ENCODE measurements at places on chromosomes 6 and 20. TPM values are rescaled to one million over a fixed set of nuclear protein-coding genes. Genes with fewer than 3 reads are reported as not detected.

- DNase-seq: no peak
These were observed 82.7 kb upstream of the ARMC2 start for GRCh38 chr6:108765495-108765894.

DNA sequence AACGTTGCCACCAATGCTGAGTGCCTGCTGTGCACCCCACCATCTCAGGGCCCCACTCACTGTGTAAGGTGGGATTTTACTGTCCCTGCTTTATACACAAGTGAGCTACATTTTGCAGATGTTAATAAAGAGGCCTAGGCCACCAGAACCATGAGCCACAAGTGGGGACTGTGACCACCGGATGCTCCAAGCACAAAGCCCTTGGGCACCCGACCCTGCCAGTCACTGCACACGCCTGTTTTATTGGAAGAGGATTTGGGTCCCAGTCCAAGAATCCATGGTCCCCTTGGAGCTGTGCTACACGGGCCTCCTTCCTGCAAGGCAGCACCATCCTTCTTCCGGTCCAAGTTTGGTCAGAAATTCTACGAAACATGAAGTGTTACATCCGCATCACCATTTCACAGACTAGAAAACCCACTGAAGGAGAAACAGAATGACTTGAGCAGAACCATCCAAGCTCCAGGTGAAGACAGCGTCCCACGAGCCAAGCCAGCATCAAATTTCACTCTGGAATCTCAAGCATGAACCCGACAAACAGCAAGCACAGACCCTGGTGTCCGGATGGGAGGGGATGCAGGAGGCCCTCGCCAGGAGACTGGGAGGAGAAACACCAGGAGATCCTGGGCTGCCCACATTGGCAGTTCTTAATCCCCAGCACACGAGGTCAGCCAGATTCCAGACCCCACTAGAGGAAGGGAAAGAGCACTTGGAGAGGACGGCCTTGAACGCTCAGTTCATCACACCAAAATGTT is 226.9 kb downstream of the DLL1 start:
- no peak for DNase-seq

ABHD16B gene
- not detected for total RNA-seq

- DNase-seq: no peak
These were observed 361.9 kb upstream of the JARID2 start for GRCh38 chr6:14883921-14884320.

KHDC1L gene
- not detected for total RNA-seq

TAAR6 gene
- total RNA-seq: not detected

MCCD1 gene
- total RNA-seq: not detected

PBOV1 gene
- total RNA-seq: not detected

GRCh38 chr6:89356642-89357170 is 4.2 kb upstream of the UBE2J1 start:
- no peak for DNase-seq

PMEPA1 gene
- 62.5 TPM for total RNA-seq

DNA sequence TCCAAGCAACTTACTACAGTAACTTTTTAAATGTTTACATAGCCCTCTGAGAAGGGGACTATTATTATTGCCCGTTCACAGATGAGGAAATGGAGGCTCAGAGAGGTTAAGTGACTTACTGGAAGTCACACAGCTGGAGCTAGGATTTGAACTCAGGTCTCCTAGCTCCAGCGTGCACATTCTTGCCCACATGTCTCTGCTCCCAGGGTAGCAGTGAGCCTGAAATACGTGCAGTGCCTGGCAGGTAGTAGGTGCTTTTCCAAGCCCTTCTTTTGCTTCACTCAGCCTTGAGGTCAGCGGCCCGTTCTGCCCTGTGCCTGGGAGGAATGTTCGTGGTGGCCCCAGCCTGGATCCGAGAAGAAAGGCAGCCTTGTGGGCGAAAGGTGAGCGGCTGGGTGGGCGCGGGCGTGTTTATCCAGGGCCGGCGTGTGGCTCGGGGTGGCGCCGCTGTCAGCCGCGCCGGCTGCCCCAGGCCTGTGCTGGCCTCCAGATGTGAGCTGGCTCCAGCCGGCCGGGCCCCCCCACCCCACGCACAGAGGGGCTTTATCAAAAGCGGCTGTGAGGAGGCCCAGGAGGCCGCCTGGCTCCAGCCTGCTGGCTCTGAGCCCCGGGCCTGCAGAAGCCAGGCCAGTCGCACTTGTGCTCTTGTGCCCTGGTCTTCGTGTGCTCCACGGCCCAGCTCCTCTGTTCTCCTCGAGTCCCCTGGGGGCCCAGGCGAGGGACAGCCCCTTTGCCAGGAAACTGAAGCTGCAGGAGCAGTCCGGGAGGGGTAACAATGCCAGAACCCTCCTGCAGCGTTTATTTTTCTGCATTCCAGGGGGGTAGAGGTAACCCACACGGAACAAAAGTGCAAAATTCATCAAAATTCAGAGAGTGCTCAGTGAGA is 58.1 kb downstream of the UBE2V1 start:
- peak; percentile 44 for DNase-seq

- DNase-seq: no peak
These were observed 59.5 kb downstream of the PSMG4 start for GRCh38 chr6:3318226-3318625.

CDSN gene
- total RNA-seq: not detected

HSPA1L gene
- 0.29 TPM for total RNA-seq

- no peak for DNase-seq
These were observed 125.9 kb downstream of the FRK start for GRCh38 chr6:115934829-115935228.

DNA sequence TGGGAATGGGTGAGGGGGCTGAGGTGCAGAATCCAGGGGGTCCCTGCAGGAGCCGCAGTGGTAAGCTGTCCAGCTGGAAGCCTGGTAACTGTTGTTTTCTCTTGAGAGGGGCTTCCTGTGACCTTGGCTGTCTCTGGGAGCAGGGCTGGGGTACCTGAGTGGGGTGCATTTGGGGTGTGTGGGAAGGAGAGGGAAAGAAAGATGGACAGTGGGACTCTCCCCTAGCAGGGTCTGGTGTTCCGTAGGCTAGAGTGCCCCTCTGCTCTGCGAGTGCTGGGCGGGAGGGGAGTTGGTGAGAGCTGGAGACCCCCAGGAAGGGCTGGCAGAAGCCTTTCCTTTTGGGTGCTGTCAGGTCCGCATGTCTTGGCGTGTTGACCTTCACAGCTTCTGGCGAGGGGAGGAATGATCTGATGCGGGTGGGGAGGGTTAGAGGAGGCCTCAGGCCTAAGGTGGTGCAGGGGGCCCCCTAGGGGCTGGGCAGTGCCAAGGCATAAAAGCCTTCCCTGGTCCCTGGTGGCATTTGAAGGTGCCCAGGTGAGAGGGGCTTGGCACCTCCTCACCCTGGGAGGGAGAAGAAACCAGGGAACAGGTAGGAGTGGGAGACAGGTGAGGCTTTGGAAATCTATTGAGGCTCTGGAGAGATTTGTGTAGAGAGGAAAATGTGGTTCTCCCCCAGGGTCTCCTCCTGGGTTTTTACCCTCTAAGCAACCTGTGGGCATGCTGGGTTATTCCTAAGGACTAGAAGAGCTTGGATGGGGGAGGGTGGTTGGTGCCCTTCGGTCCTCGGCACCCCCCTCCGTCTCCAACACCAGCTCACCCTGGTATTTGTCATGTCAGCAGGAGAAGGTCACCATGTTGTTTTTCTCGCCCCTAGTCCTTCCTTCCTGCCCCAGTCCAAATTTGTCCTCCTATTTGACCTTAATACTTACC is 3.3 kb downstream of the VEGFA start:
- DNase-seq: no peak

MARCKS gene
- 177 TPM for total RNA-seq

- no peak for DNase-seq
These were observed 386.2 kb upstream of the FLRT3 start for GRCh38 chr20:14723614-14724013.

GRCh38 chr6:109715616-109716015 is 24.5 kb downstream of the FIG4 start:
- DNase-seq: no peak

- no peak for DNase-seq
These were observed 303.5 kb downstream of the CDH4 start for GRCh38 chr20:61555566-61555965.

GRCh38 chr6:134835993-134836392 is 113.9 kb downstream of the ALDH8A1 start:
- DNase-seq: no peak

COX4I2 gene
- not detected for total RNA-seq

- DNase-seq: no peak
These were observed 26.3 kb upstream of the FAM50B start for GRCh38 chr6:3822747-3823445.

DNA sequence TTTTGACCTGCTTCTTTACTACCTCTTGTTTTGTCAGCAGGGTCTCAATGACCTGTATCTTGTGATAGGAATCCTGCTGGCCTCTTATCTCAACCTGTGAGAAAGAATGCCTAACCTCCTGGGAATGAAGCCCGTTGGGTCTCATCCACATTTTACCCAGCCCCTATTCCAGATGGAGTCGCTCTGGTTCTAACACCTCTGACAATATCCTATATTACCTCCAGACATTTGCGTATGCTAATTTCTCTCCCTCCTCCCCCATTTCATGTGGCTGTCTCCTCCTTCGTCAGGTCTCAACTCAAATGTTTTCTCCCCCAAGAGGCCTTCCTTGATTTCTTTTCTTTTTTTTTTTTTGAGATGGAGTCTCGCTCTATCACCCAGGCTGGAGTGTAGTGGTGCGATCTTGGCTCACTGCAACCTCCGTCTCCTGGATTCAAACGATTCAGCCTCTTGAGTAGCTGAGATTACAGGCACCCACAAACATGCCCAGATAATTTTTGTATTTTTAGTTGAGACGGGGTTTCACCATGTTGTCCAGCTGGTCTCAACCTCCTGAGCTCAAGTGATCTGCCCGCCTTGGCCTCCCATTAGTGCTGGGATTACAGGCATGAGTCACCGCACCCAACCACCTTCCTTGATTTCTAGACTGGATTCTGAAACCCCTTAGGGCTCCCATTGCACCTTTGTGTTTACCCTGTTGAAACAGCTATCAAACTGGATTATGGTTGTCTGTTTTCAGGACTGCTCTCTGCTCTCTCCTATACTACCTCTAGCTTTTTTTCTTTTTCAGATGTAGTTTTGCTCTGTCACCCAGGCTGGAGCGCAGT is 49.5 kb upstream of the B4GALT5 start:
- no peak for DNase-seq

LRFN2 gene
- not detected for total RNA-seq

FAM217A gene
- total RNA-seq: not detected

TRIM39 gene
- total RNA-seq: 9.8 TPM

CCN5 gene
- not detected for total RNA-seq

DNA sequence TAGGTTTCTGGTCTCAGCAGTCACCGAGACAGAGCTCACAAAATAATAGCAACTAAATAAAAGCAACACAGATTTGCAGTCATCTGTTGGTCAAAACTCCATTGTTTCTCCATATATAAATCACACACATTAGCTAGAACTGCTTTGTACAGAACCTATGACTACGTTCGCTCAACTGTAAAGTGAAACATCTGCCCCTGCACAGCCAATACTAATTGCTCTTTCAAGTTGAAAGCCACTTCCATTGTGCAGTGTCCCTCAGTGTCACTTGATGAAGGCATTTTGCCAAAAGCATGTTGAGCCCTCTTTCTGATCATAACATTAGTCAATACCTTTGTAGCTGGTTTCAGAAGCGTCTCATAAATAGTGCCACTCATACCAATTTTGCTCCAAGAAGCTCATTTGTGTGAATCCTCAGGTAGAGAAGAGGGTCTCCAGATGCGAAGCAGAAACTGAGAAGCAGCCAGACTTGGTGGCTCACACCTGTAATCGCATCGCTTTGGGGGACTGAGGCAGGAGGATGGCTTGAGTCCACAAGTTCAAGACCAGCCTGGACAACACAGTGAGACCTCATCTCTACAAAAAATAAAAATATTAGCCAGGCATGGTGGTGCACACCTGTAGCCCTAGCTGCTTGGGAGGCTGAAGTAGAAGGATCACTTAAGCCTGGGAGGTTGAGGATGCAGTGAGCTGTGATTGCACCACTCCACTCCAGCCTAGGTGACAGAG is 68.9 kb downstream of the PERP start:
- no peak for DNase-seq

CAGE1 gene
- 0.22 TPM for total RNA-seq

DNA sequence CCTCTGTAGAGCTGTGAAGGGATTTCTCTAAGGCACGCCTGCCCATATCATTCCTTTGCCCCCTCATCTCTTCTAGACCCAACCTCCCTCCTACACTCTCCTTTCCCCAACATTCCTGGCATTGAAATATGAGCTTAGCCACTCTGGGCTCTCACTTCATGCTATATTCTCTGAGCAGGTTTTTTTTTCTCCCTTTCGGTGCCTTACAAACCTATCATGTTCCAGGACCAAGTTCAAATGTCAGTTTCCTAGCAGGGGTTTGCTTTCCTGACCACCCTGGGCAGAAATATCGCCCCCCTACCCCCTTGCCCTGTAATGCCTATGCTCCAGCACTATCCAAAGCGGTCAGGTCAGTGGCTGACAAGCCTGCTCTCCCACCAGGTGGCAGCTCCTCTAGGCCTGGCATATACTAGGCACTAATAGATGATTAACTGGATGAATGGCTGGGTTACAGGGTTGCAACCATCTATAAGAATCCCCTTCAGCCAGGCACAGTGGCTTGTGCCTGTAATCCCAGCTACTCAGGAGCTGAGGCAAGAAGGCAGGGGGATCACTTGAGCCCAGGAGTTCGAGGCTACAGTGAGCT is 25.7 kb upstream of the AAR2 start:
- DNase-seq: no peak

ANKS1A gene
- 12.6 TPM for total RNA-seq

DNA sequence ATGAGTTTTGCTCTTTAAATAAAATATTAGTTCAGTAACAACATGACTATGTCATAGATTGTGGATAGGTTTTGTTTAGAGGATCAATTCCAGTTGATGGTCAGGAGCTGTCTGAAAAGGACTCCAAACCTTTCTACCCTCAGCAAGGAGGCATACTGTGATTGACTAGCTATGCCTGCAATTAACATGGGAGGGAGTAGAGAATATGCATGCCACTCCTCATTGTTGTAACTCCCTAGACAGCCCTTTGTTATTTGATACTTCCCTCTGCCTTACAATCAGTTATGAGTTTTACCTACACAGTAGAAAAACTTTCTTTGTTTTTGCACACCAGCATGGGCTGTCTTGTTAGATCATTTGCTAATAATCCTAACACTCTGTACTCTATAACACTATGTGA is 1418.5 kb downstream of the KHDRBS2 start:
- DNase-seq: no peak

- DNase-seq: no peak
These were observed 49.1 kb downstream of the ARMC2 start for GRCh38 chr6:108897371-108897770.

NUS1 gene
- total RNA-seq: 18.8 TPM
